ENCODE measurements at places on chromosomes 12 and 14. TPM values are rescaled to one million over a fixed set of nuclear protein-coding genes. Genes with fewer than 3 reads are reported as not detected.

Gene FAM90A1
- 0.13 TPM for total RNA-seq

Gene ART4
- total RNA-seq = 6.1 TPM

Gene TRPV4
- total RNA-seq = 1.4 TPM

Gene CLEC4D
- not detected for total RNA-seq

Gene RAB15
- total RNA-seq = 5.2 TPM

Measured in smooth muscle cell of the pulmonary artery (primary cell).